Vagina (tissue), 2 donors: ENCODE measurements at places on chromosomes 1 and 21.

- no peak for DNase-seq
Measured at GRCh38 chr1:228736844-228737445, 1.7 kb downstream of the RHOU start.

GRCh38 chr1:54172614-54173599, 20.1 kb upstream of the CDCP2 start:
- DNase-seq, result no peak

DNA sequence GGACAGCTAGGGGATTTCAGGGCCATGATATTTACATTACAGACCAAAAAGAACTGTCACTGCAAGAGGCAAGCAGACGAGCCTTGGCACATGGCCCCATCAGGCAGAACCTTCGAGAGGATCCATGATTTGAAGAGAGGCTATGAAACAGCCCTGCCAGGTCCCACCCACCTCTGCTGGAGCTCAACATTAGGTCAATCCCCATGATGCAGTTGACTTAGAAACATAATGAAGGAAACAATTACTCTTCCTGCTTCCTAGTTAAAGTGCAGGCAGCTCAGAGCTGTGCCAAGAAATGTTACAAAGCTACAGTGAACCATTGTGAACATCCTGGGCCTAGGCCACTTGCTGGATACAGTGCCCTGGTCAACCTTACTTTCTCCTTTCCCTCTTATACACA, 41.7 kb upstream of the PTCH2 start:
- DNase-seq, result no peak

- no peak for DNase-seq
Measured at GRCh38 chr1:34378968-34379856, 202.5 kb downstream of the C1orf94 start.

DNA sequence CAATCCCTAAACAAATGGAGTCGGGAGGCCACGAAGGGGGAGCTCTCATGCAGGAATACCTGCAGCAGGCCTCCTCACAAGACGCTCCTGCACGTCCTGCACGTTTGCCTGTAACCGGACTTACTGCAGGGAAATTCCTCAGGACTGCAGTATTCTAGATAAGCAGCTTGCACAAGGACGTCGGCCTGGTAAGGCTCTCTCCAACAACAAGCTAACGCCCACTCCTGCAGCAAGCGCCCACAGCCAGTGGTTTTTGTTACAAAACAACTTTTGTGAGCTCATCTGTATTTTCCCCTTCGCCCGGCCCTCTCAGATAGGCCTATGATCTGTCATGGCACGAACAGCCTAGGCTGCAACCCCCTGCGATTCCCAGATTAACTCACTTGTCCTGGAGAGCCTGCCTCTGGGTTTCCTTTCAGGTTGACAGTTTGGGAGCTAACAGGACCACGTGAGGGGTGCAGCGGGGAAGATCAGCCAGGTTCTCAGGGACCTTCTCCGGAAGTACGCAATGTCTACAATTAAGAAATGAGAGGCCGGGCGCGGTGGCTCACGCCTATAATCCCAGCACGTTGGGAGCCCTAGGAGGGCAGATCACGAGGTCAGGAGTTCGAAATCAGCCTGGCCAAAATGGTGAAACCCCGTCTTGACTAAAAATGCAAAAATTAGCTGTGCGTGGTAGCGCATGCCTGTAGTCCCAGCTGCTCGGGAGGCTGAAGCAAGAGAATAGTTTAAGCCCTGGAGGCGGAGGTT, 921 bp upstream of the MIB2 start:
- DNase-seq, result no peak

GRCh38 chr1:232707142-232707541, 77.2 kb upstream of the SIPA1L2 start:
- DNase-seq, result no peak

GRCh38 chr1:235327559-235328270, at the start of gene ARID4B:
Gene ARID4B (minus strand): TSS chr1:235328179. CDS start chr1:235326919, 1,260 bp downstream.
- no peak for DNase-seq

GRCh38 chr1:67889466-67889865, 56.2 kb upstream of the GNG12 start:
- no peak for DNase-seq
